ENCODE measurements at places on chromosomes 3 and 15. TPM values are rescaled to one million over a fixed set of nuclear protein-coding genes. Genes with fewer than 3 reads are reported as not detected.

- DNase-seq = no peak
Observed at GRCh38 chr3:5301651-5302297, 114.3 kb downstream of the EDEM1 start.

COX17 gene
- total RNA-seq = 44.0 TPM

GRCh38 chr15:51049081-51049480, 45.6 kb downstream of the TNFAIP8L3 start:
- no peak for DNase-seq

- no peak for DNase-seq
Observed at GRCh38 chr3:71680603-71681002, 44.6 kb downstream of the EIF4E3 start.

GRCh38 chr3:11903047-11903446, 56.4 kb upstream of the TAMM41 start:
- DNase-seq = no peak

VPS39 gene
- 70.3 TPM for total RNA-seq

- DNase-seq = no peak
Observed at GRCh38 chr3:53890726-53891475, 758 bp downstream of the SELENOK start.

DNA sequence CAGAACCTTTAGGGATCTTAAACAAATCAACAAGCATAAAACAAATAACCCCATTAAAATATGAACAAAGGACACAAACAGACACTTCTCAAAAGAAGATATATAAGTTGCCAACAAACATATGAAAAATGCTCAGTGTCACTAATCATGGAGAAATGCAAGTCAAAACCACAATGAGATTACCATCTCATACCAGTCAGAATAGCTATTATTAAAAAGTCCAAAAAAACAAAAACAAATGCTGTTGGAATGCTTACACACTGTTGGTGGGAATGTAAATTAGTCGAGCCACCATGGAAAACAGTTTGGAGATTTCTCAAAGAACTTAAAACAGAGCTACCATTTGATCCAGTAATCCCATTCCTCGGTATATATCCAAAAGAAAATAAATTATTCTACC, 423.6 kb downstream of the OTOL1 start:
- DNase-seq = no peak

DPPA2 gene
- not detected for total RNA-seq

- DNase-seq = no peak
Observed at GRCh38 chr15:84671211-84671610, 13.2 kb upstream of the NMB start.

RAB8B gene
- total RNA-seq = 30.4 TPM

TF gene
- 5.8 TPM for total RNA-seq

INKA1 gene
- total RNA-seq = 5.0 TPM

XPC gene
- 33.8 TPM for total RNA-seq

DNA sequence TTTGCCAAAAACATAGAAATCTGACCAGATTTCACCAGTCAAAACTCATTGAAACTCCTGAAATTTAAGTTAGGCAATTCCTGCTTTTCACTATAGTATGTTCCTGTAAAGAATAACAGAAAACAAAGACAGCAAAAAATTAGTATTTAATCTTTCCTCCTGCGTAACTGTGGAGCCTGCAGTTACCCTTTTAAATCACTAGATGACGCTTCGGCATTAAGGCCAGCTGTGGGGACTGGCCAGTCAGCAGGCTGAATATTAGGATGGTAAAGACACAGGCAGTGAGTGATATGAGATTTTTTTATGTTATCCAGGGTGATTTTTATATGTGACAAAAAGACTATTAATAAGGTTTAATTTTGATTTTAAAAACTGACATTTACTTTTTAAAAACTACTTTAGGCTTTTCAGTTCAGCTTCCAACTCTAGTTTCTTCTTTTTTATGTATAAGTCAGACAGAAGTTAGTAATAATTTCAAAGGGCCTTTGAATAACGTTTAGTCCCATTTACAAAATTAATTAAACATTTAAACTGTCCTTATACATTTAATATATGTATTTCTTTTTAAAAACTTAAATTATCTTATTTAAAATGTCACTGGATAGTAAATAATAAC, 165.1 kb downstream of the PPM1L start:
- no peak for DNase-seq

- DNase-seq = no peak
Observed at GRCh38 chr3:130759692-130760338, 13.2 kb upstream of the PIK3R4 start.

C3orf22 gene
- not detected for total RNA-seq

- DNase-seq = peak; percentile 75
Observed at GRCh38 chr15:84657748-84658079, 285 bp downstream of the NMB start.

ADGRG7 gene
- not detected for total RNA-seq

GRCh38 chr3:95886616-95887015, 927.8 kb upstream of the EPHA6 start:
- no peak for DNase-seq

GOLGA8J gene
- not detected for total RNA-seq

- DNase-seq = no peak
Observed at GRCh38 chr3:46138581-46138980, 69.5 kb downstream of the CCR1 start.

GRCh38 chr15:48992545-48992944, 28.8 kb upstream of the SHC4 start:
- DNase-seq = no peak

- no peak for DNase-seq
Observed at GRCh38 chr15:59817834-59818233, 128.7 kb upstream of the BNIP2 start.

GOLGA8N gene
- 11.4 TPM for total RNA-seq

DNA sequence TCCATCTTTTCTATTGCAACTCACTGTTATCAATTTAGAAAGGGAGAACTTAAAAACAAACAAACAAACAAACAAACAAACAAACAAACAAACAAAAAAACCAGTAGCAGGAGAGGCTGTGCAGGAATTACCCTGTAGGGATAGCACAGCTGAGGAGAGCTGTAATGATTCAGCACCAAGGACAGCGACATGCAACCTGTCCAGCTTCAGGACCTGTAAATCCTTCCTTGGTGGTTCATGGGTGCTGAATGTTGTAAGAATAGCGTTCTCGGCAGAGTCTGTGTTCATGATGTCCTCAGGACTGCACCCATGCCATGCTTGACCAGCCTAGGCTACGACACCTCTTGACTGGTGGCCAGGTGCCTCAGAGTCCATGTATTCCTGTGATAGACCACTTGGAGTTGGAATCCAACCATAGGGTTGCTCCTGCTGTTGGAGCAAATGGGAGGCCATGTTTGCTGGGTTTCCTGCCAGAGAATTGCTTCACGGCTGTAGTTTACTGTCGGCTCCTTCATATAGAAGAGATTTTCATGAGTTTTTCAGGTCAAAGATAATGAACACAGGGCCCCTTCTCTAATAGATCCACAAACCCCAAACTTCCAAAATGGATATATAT, 65.9 kb downstream of the CACNA2D3 start:
- DNase-seq = no peak

DNA sequence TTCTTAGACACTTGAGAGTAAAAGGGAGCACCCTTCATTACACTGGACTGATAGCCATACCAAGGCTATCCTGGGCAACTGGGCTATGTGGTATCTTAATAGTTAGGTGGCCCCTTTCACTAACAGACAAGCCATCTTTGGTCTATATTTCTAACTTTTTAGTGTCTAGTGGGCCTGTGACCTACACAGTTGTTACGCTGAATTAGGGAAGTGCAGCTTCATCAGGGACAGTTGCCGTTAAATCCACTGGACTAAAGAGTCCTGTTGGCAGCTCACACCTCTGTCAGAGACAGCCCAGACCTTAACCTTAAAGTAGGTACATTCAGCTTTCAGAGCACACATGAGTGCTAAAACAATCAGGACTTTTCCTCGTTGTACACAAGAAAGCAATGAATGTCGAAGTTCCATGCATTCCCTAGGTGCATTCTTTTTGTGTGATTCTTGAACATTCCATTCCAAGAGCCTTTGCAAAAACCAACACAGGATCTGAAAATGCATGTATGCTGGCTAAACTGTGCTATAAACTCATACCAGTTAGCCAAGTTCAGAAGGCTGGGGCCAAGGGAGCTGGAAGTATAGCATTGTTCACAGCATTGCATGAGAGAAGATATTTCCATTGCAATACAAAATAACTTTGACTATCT, 230.2 kb upstream of the EIF1B start:
- no peak for DNase-seq

Data from sigmoid colon (tissue), 7 donors.